NCI-H2081 (cell line): ENCODE measurements at places on chromosomes 3 and 15.

- DNase-seq = no peak
Observed at GRCh38 chr15:45448066-45448915, 69.9 kb upstream of the GATM start.

- peak; percentile 69 for DNase-seq
Observed at GRCh38 chr3:134486577-134487041, 752 bp downstream of the CEP63 start.

DNA sequence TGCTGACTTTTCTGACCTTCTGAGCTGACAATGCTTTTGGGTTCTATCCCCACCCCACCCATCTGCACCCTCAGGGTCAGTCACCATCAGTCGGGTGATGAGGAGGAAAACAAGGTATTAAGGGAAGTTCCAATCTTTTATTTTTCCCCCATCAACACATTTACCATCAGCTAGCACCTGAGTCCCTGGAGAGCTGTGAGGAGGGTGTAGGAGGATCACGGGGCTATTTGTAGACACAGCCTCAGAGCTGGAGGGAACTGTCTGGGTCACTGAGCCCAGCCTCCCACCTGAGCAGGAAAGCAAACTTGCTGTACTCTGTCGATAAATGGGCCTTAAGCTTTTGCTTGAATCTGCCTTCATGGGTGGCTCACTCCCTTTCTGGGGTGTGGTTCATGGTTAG is 24.8 kb upstream of the ZFAND6 start:
- no peak for DNase-seq

GRCh38 chr3:51819151-51819550 is 40.1 kb upstream of the IQCF6 start:
- no peak for DNase-seq
